ENCODE measurements at places on chromosomes 1 and 21.

- DNase-seq: no peak
Measured at GRCh38 chr1:78715181-78715661, 65.6 kb downstream of the IFI44 start.

DNA sequence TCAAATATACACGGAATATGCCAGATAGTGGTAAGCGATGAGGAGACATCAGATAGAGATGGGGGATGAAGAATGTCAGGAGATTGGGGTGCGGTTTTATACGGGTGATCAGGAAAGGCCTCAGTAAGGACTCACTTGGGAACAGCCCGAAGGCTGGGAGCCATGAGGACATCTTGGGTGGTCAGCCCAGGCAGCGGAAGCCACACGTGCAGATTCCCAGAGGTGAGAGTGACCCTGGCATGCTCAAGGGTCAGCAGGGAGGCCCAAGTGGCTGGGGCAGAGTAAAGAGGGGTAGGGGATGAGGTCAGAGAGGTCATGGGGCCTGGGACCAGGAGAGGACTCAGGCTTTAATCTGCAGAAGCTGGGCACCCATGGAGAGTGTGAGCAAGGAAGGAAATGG is 106.6 kb downstream of the MATN1 start:
- no peak for DNase-seq

DNA sequence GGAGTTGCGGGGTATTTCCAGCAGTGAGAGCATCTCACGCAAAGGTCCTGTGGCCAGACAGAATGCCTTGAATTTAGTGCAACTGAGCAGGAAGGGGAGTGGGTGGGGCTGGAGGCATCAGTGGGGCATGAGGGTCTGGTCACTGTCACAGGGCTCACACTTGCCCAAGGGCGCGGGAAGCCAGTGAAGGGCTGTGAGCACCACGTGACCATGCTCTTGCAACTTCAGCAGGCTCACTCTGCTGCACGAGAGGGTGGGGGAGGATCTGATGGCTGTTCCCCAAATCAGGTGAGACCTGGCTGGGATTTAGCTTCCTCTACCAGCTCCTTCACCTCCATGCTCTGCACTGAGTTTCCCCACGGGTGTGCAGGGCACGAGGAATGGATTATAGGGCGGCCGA is 64.2 kb downstream of the PGBD5 start:
- DNase-seq: no peak

DNA sequence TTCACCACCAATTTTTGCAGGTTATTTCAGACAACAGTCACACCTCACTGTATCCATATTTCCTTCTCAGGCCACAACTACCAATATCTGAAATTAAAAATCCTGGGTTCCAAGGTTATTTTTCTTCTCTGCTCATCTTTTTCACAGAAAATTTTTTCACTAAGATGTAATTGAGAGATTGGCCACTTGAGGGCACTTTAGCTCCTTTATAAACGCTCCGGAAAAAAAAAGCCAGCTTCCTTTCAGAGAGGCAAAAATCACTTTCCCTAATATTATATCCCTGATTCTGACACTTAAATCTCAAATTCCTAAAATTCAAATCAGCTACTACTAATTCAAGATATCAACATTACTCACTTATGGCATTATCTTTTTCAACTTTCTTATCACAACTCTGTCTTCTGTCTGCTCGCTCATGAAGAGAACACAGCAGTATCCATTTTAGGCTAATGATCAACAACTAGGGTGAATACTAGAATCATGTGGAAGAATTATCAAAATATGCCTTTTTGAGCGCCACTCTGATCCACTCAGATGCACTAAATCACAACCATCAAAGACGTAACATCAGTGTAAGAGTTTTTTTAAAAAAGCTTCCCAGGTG is 101.4 kb upstream of the RGS1 start:
- no peak for DNase-seq
